Transverse colon (tissue), 4 donors: ENCODE measurements at places on chromosomes 5 and 9. TPM values are rescaled to one million over a fixed set of nuclear protein-coding genes. Genes with fewer than 3 reads are reported as not detected.

The TLX3 gene
- total RNA-seq: not detected

The C5orf46 gene
- not detected for total RNA-seq

The TNFSF15 gene
- 2.0 TPM for total RNA-seq

The ZNF367 gene
- total RNA-seq: 1.2 TPM

The SPINK1 gene
- total RNA-seq: 22.5 TPM

The SLC34A3 gene
- not detected for total RNA-seq

The ANKRD18A gene
- total RNA-seq: 5.6 TPM

The FGF10 gene
- 7.3 TPM for total RNA-seq

The CER1 gene
- total RNA-seq: not detected

The MPDZ gene
- 15.7 TPM for total RNA-seq

The MRPL36 gene
- 37.0 TPM for total RNA-seq

The FREM1 gene
- 5.5 TPM for total RNA-seq
